Tongue (tissue), 3 donors: ENCODE measurements at places on chromosomes 1 and 21.
A peak's percentile ranks its signal among the peaks of the same experiment; 100 is the strongest.

- DNase-seq, result no peak
These were observed 22.7 kb downstream of the UCHL5 start for GRCh38 chr1:193036337-193037047.

DNA sequence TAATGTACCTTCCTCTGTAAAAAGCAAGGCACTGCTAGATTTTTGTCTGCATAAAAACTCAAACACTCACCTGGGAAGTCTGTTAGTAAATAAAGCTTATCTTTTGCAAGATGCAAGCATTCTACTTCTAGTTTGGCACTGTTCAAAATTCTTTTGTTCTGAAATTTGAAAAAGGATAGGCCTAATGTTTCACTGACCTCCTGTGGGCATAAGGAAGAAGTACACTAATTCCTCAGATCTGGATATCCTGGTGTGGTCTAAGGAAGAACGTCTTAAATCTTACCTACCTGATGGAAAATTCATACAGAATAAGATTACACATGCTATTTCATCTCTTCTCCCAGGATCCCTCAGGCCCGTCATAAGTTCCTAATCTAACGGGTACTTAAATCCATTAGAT lies 93.5 kb upstream of the CAMK1G start:
- peak; percentile 19 for DNase-seq

DNA sequence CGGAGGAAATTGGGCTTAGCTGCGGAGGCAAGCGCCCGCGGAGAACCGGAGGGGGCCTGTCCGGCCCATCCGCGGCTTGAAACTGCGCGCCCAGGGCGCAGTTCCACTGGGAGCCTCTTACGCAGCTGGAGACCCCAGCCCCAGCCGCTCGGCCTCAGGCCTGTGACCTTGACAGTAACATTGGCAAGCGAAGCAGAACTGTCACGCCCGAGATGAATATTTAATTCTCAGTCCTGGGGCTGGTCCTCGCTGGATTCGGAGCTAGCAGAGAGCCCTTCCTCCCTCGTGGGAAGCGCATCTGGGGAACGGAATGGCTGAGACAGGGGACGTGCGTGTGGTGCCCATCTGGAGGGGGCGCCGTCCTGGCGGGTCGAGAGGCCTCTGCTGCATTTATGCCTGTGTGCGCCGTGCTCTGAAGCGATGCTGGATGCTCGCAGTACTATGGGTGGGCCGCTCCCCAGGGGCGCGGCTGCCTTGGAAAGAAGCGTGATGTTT lies 928 bp downstream of the SLC6A17 start:
- DNase-seq, result no peak

DNA sequence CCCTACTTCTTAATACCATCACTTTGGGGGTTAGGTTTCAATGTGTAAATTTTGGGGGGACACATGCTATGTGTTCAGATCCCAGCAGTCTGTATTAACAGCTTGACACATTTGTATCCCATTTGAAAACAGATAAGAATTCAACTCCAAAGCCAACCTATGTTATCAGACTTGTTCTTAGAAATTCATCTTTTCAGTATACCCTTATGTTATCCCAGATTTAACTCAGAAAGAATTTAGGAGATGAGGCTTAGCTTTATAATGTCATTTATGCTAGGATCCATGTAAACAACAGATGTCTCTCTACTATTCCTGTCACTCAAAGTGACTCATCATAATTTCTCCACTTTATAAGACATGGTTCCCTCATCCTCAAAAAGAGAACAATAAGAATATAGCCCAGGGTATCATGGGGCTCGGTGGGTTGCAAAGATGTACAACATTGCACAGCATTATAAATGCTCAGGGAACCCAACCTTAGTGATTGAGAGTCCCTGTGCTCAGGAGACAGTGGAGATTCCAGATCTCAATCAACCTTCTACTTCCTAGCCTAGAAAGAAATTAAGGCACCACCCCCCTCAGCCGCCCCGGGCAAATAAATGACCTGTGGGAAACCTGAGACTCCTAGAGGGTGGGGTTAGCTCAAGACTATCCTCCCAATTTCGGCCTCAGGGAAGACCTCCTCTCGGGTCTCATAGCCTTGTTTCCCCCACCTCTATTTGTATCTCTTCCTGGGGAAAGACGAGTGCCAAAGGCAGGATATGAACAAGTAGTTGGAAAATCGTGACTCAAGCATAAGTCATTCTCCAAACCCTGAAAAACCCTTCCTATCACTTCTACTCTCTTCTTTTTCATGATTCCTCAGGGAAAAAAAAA lies 265.1 kb upstream of the CAMK1G start:
- no peak for DNase-seq

DNA sequence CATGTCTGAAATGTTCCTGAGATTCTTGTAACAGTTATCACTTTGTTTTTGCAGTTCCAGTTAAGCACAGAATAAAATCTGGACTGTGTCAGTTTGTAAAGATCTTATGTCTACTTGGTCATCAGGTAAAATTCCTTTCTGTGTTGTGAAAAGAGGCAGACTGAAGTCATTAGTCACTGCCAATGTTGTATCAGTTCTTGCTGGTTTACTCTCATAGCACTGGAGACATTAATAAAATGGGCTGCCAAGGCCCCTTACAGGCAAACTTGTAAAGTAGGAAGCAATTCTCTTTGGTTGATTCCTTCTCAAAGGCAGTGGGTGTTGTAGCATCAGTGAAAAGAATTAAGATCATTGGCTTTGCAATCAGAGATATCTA lies 61.4 kb upstream of the ST6GALNAC3 start:
- DNase-seq, result no peak

- no peak for DNase-seq
These were observed 76.4 kb upstream of the LYST start for GRCh38 chr1:235942979-235943575.

DNA sequence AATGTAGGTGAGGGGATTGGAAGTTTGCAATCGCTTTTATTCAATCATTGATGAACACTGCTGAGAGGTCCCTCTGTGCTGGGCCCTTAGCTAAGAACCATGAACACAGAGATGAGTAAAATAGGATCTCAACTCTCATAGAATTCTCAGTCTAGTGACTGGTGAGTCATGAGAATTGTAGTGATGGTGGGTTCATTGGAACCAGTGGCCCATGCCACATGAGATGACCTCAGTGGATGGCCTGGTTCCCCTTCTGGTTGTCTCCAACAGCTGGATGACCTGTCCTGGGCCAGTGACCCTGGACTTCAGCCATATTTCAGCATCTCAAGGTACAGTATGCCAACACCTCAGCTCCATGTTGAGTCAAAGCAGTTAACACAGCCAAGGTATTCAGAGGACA lies 21.3 kb upstream of the S100A10 start:
- no peak for DNase-seq

- DNase-seq, result no peak
These were observed 147.1 kb downstream of the ASTN1 start for GRCh38 chr1:177017287-177017852.

DNA sequence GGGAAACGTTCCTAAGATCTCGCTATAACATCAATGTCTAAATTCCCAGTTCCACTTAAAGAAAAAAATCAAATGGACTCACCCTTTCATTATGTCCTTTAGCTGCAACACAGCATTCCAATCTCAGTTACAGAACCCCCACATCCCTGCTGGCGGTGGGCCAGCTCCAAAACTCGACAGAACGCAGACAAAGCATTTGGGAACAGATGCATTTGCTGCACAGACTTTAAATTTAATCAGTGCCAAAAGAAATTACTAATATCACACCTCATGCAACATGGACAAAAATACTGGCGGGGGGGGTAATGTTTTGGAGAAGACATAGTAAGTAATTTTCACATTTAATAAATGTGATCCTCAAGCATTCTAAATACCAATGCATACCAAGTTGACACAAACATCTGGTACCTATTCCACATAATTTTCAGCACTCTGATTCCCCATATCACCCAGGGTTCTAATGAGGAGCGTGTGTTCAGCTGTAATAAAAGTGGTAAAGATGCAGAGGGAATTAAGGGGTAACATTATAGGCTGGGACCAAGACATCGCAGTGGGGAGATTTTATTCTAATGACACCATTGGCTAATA lies 79.7 kb downstream of the TGFBR3 start:
- peak; percentile 76 for DNase-seq

- no peak for DNase-seq
These were observed 22.2 kb upstream of the ITPKB start for GRCh38 chr1:226761322-226761721.

DNA sequence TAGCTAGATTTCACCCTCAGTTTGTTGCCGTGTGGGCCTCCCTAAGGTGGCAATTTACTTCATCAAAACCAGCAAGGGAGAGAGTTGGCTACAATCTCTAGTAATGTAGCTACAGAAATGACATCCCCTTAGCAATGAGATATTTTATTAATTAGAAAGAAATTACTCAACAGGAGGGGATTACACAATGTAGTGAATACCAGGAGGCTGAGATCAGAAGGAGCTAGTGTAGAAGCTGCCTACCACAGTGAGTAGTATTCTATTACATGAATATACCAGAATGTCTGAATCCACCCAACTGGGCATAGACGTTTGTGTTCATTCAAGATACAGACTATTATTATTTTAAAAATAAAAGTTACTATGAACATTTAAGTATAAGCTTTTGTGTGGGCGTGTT lies 868.2 kb upstream of the CXADR start:
- no peak for DNase-seq

DNA sequence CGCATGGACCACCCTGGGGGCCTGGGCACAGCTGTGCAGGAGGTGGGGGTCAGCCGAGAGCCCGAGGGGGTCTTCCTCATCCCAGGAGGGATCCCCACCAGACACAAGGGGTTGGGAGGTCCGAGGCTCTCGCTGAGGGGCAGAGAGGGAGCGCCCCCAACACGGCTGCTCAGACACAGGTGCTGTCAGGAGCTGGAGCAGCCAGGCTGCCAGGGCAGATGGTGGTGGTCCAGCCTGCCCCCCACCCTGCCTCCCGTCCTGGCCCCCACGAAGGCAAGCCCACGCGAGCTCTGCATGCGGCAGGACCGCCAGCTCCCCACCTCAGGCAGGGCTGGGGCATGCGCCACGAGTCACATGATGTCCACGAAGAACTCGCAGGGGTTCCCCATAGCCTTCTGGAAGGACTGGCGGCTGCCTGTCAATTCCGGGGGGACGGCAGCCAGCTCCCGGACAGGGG lies 4.7 kb downstream of the TAS1R3 start:
- DNase-seq, result no peak

DNA sequence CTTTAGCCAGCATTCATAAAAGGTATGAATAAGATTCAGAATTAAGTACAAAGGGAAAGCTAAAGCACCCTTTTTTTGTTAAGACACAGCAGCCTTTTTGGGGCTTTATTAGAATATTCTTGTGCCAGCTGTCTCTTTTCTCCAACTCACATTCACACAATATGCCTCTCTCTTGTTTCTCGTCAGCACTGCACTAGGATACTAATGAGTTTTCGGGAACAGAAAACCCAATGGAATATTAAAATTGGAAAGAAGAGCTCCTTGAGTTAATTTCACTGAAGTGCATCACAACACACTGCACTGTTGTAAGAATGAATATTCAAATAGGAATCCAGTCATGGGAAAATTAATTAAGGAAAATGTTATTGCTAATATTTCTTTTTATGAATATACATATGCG lies 410.4 kb upstream of the BEND5 start:
- DNase-seq, result no peak

DNA sequence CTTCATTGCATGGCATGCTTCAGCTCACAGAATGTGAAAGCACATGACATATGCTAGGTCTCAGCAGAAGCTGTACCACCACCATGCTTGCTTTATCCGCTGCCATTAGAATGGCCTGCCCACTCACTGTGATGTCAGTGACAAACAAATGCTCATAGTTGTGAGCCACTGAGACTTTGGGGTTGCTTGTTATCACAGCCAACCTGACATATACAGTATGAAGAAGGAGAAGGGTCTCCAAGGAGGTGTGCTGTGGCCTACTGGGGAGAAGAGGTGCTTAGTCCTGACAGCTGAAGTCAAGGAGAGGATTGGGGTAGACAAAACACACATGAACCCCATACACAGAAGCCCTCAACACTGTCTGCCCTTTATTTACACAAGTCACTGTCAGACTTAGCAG lies 19.5 kb upstream of the TENT5C start:
- no peak for DNase-seq

DNA sequence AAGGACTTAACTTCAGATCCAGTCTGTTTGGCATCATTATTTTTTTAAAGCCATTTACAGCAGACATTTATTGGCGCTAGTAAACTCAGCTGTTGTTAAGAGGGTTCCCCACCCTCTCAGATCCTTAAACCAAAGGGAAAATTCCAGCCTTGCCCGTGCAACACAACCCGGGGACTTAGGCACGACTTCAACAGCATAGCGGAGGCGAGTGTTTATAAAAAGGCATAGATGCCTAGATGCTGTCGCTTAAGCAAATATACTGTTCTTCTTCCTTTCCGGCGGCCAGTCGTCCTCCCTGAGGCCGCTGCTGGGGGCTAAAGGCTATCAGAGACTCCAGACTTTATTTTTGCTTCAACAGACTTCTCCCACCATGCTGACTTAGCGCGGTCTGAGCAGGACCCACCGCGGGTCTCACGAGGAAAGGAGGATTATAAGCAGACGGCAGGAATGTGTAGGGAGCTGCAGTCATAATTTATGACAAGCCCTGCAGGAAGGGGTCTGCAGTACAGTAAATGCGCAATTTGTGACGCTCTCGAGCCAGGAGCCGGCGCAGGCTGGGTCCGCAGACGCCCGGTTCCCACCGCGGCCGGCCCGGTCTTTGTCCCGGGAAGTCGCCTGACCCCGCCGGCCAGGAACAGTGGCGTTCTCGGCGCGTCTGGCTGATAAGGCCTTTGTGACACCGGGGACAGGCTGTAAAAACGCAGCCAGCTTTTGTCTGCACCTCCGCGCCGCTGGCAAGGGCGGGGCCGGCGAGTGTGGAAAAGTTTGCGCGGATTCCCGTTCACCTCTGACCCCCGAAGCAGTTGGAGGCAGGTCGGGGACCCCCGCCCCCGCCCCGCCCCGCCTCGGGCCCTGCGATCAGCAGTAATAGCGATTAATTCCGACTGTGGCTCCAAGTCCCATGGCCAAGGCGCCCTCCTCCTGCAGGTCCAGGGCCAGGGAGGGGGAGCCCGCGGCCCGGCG lies 61.2 kb upstream of the ARHGEF16 start:
- DNase-seq, result peak; percentile 75

- no peak for DNase-seq
These were observed 292.8 kb upstream of the B3GALT2 start for GRCh38 chr1:193479187-193479586.

DNA sequence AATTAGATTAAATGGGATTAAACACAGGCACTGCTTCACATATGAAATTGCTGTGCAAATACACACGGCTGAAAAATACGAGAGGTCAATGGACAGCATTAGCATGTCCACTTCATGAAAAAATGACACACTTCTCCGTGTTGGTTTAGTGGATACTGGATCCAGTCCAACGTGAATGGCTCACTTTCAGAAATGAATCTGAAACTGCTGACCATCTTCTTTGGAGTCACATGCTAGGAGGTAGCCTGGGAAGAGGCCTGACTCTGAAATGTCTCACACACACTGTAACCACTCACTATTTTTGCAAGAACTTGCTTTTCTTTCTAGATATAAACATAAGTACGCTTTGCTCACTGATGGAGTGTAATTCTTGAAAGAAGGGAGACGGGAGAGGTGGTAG lies 127.3 kb downstream of the HLCS start:
- no peak for DNase-seq

- no peak for DNase-seq
These were observed 2.1 kb downstream of the MROH7 start for GRCh38 chr1:54643736-54644135.
